Kidney (tissue), 22 donors: ENCODE measurements at places on chromosomes 4 and X.

DNA sequence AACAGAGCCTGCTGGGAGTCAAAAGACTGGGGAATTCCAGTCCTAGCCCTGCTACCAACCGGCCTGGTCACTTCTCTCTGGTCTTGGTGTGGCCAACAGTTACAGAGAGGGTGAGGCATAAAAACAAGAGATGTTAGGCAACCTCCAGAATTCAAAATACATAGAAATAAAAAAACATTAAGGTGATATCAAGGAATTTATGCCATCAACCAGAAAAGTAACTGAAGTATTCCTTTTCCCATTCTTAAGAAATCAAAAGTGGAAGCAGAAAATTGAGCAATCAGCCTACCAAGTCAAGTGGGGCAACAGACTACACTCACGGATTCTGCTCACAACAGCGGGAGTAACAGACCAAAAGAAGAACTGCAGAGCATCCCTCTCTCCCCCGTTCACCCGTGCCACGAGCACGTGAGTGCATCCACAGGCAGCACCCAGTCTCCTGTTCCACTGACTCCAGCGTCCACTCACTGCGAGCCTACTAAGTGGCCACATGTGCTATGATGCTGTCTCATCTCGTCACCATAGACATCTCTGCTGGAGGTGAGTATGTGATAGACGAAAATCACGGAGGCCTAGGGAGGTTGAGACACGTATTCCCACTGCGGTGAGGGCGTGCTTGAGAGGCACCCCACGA is 29.3 kb downstream of the AFAP1 start:
- H3K36me3 ChIP-seq: no peaks in the 10 kb centered on the region
- no peak overlapping the region for H3K27ac ChIP-seq
- no peak overlapping the region for H3K4me3 ChIP-seq
- no peak for DNase-seq
- no peaks in the 10 kb centered on the region for H3K4me1 ChIP-seq

DNA sequence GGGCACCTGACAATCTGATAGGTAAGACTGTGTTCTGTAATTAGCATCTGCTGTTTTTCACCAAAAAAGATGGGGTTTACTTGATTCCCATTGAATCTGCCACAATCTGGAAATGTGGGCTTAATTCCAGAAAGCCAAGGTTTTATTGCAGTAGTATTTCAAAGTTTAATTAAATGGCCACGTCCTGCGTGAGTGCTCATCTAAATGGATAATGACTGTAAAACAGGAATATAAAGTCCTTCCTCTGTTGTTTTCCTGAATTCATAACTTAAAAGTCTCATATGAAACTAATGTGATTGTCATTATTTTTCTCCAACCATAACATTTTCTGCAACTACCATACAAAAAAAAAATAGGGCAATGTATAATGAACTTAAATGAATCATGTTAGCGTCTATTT is 2.4 kb downstream of the PGM2 start:
- no peaks in the 10 kb centered on the region for H3K27me3 ChIP-seq
- DNase-seq: no peak
- peaks cover 12% of the 10 kb centered on the region for H3K4me1 ChIP-seq
- H3K27ac ChIP-seq: no peak overlapping the region
- peaks cover 2% of the 10 kb centered on the region for H3K36me3 ChIP-seq

DNA sequence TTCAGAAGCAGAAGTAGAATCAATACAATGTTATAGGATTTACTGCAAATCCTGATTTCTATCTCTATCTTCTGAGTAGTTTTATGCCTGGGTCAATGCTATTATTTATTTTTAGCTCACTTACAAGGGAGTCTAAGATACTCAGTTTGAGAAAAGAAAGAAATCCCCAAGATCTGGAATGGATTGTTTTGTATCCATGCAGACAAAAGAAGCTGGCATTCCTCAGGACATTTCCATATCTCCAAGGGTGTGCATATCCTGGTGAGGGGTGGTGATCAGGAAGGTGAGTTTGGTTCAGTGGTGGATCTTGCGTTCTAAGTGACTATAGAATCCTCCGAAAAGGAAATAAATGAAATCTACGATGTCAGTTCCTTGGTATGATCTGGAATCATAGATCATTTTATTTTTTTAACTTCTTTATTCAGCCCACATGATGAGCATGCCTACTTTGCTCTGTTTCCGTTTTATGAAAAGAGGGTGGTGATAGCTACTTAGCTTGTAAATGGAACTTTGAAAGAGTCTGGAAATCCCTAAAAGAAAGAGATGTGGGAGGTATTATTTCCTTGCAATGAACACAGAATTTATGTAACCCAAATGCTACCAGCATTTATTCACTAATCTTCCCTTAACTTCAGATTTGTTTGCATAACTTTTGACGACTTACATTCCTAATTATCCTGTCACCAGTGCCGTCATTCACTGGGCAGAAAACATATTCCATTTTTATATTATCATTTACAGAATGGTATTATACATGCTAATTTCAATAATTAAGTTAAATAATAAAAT is 81.1 kb upstream of the RAPGEF2 start:
- H3K36me3 ChIP-seq: no peaks in the 10 kb centered on the region
- H3K27ac ChIP-seq: no peak overlapping the region
- H3K27me3 ChIP-seq: no peaks in the 10 kb centered on the region
- no peak overlapping the region for H3K4me3 ChIP-seq
- DNase-seq: no peak

DNA sequence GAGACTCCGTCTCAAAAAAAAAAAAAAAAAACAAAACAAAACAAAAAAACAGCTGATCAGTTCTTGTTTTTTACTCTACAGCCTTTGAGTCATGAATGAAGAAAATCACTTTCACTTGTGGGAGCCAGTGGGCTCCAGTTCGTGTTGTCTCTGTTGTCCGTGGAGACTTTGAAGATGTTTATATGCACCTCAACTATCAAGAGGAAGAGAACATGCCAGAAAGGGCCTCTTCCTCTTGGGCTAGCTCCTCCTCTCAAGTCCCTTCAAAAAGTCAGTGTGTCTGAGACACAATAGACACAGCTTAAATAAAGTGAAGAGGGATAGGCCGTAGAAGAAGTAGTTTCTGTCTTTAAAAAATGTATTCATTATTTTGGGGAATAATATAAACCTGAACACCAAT is 182.7 kb downstream of the KDR start:
- no peak overlapping the region for H3K27ac ChIP-seq
- DNase-seq: no peak
- no peaks in the 10 kb centered on the region for H3K4me1 ChIP-seq

DNA sequence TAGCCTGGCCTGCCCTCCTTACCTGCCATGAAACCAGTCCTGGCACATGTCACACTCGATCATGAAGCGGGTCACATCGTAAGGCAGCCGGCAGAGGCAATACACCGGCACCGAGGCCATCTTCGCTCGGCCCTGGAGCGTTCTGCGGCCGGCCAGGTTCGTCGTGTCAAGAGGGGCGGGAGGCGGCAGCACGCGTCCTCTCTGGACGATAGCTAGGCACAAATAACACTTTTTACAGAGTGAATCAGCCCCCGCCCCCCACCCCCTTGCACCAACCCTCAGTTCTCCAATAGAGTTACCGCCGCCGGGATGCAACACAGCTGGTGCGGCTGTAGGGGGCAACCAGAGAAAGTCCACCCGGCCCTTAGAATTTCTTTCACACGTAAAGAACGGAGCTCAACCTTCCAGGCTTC is 1.7 kb downstream of the PHF8 start:
- peak; percentile 81 for DNase-seq
- peaks cover 2% of the 10 kb centered on the region for H3K36me3 ChIP-seq
- H3K4me3 ChIP-seq: peak overlapping the region; percentile 39

DNA sequence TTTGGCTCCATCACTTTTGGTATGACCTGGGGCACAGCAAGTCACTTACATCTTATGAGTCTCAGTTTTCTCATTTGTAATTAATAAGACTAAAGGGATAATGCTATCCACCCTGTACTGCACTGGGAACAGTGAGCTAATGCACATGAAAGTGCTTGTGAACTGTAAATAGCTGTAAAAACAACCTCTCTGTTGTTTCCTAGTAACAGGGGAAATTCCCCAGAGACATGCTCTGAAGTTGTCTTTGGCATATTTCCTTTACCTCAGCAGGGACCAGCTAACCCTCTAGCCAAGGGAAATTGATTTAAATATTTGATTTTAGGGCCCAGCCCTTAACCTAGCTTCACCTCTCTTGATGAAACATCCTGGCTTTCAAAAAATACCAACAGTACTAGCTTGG is 6.1 kb upstream of the CYSLTR1 start:
- no peaks in the 10 kb centered on the region for H3K4me1 ChIP-seq
- DNase-seq: peak; percentile 29
- H3K27me3 ChIP-seq: no peaks in the 10 kb centered on the region
- no peak overlapping the region for H3K4me3 ChIP-seq
- H3K27ac ChIP-seq: no peak overlapping the region
- no peaks in the 10 kb centered on the region for H3K36me3 ChIP-seq

GRCh38 chr4:99403380-99404184 is 31.6 kb downstream of the ADH7 start:
- no peaks in the 10 kb centered on the region for H3K27me3 ChIP-seq
- H3K4me3 ChIP-seq: peak overlapping the region; percentile 20
- H3K27ac ChIP-seq: peak overlapping the region; percentile 88

- DNase-seq: no peak
- H3K36me3 ChIP-seq: no peaks in the 10 kb centered on the region
- H3K4me1 ChIP-seq: no peaks in the 10 kb centered on the region
- H3K27me3 ChIP-seq: no peaks in the 10 kb centered on the region
- no peak overlapping the region for H3K4me3 ChIP-seq
Observed at GRCh38 chrX:136933611-136934145, 53.2 kb upstream of the RBMX start.

- H3K4me3 ChIP-seq: no peak overlapping the region
- no peaks in the 10 kb centered on the region for H3K4me1 ChIP-seq
- H3K27ac ChIP-seq: no peak overlapping the region
Observed at GRCh38 chrX:68376373-68376772, 56.9 kb downstream of the OPHN1 start.

DNA sequence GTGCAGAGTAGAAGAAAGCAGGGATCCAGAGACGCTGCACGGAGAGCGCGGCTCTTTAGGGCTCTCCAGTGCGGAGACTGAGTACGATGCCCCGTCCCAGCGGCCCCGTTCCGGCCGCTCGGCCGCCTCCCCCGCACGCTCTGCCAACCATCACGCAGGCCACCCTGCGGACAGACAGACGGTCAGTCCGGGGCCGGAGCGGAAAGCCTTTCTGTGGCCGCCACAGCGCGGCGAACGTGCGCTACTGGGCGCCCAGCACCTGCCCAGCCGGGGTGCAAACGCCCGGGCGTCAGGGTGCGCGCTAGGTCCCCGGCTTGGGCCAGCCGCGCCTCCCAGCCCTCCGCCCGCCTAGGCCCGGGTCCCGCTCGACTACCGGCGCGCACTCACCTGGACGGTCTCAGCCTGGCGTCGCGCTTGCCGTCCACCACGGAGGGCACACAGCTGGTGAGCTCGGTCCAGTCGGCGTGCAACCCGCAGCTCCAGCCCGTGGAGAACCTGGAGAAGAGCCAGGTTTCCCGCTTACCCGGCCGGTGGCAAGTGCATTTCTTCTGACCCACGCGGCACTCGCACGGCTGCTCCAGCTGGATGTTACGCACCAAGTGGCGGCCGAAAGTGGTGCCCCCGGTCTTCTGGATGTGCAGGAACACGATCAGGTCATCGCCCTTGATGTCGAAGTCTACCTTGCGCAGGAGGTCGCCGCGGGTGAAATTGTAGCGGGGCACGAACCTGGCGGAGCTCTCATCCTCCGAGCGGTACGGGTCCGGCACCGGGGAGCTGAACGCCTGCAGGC is 1.8 kb downstream of the HS6ST2 start:
- no peaks in the 10 kb centered on the region for H3K27me3 ChIP-seq
- H3K4me1 ChIP-seq: no peaks in the 10 kb centered on the region
- no peaks in the 10 kb centered on the region for H3K36me3 ChIP-seq
- H3K27ac ChIP-seq: no peak overlapping the region
- peak overlapping the region; percentile 38 for H3K4me3 ChIP-seq
- DNase-seq: no peak

DNA sequence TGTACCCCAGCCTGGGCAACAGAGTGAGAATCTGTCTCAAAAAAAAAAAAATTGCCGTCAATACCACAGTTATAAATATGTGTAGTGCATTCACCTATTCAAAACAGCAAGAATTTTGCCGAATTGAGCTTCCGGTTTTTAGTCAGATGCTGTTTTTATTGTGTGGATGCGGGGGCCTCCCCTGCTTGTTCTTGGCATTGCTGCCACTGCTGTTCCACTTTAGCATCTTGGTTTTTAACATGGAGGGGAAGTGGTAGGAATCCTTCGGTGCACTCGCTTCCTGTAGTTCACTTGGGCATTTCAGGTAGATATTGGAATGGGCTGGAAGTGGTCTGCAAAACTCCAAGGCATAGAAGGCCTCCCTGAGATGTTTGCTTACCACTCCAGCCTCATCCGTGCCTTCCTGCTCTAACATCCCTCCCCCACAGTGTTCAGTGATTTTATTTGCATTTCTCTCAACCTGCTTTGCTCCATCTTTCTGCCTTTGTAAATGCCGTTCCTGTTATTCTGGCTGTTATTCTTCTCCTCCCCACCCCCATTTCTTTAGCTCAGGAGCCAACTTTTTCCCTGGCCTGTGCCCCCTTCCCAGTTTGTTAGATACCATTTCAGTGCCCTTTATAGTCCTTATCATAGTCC is 25.5 kb downstream of the MOB1B start:
- H3K27me3 ChIP-seq: no peaks in the 10 kb centered on the region
- no peak overlapping the region for H3K27ac ChIP-seq
- peaks cover 7% of the 10 kb centered on the region for H3K4me1 ChIP-seq
- DNase-seq: peak; percentile 18

DNA sequence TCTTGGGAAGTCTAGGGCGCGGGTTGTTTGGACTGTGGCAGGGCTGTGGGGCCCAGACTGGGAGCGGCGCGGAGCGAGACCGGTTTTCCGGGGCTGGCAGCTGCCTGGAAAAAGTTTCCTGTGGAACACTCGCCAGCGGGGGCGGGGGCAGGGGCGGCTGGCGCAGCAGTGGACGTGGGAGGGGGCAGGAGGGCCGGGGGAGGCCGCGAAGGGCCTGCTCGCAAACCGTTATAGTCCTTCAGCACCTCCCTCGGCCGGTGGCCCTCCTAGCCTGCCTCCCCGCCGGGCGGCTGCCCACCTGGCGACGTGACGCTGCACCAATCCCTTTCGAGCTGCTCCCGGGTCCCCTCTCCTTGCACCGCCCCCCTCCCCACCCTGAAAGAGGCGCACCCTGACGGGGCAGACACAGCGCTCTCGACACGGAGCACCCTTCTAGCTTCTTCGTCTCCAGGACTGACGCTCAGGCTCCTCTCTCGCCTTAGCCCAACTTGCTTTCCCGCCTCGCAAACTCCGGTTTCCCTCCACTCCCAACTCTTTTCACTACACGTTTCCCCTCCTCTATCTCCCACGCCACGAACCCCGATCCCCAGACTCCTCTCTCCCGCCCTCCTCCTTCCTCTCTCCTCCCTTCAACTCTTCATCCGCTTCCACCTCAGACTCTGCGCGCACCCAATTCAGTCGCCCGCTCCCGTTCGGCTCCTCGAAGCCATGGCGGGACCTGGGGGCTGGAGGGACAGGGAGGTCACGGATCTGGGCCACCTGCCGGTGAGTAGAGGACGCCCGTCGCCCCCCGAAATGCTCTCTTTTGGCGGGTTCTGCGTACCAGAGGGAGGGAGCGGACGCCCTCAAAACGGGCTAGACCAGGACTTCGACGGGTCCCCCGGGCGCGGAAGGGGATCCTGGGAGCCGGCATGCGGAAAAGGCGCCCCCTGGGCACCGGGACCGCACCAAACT is at the start of gene NRK:
TSS of gene NRK (plus strand) at position 402 of the 954 bp plus-strand sequence. CDS start at position 709, 307 bp downstream.
- H3K27me3 ChIP-seq: peaks cover 10% of the 10 kb centered on the region
- peak; percentile 60 for DNase-seq
- no peaks in the 10 kb centered on the region for H3K4me1 ChIP-seq
- peak within 1 kb of the TSS; percentile 45 for H3K4me3 ChIP-seq
